ENCODE measurements at places on chromosomes 3 and 15.

DNA sequence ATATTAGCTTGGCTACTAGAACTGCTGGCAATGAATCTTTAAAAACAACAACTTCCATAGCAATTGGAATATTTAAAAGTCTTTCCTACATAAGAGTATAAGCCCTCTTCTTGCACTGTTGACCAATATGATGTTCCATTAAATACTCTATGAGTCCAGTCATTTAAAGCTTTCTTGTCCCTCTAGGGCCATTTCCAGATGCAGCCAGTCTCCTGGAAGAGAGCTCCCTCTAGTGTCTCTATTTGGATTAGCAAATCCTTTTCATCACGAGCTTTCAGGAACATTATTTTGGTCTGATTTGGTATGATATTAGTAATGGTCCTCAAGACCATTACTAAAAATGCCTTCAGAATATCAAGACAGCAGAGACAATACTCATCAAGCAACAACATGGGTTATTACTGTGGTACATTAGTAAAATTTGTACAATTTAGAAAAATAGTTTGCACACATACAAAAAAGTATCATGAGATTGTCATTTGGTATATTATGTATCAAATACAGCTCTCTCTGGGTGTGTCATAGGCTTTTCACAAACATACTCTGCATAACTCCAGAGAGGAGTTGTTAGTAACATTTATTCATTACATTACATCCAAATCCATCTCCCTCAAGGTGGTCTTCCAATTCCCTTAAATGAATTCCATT lies 101.3 kb downstream of the DPH6 start:
- peak; percentile 46 for DNase-seq

DNA sequence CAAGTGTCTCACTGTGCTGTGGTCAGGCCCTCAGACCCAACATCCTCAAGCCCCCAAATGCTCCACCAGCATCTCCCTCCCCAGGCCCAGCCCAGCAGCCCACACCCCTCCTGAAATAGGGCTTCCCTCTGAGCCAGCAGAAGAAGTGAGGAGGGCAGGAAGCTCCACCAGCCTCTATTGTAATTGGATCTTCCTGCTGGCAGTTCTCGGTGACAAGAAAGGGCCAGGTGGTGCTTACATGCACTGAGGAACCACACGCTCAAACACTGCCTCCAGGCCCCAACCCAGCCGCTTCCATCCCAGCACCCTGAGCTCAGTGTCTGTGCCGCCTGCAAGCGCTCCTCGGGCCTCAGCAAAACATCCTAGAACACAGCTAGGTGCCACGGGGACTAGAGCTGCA lies 96.7 kb downstream of the ATP10A start:
- no peak for DNase-seq

DNA sequence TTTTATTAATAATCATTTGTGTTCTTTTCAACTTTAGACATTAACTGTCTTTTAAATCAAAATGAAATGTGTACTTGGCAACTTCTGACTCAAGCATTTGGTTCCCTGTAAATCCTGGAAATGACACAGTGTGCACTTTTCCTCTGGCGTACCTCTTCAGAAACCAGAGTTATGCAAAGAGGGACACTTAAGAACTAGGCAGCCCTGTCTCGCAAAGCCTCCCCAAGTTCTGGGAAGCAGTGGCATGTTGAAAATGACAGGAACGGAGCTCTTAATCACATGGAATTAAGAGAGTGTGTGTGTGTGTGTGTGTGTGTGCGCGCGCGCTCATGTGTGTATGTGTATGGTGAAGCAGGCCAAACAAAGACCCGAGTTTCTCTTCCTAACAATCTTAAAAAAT lies 707.4 kb downstream of the MECOM start:
- no peak for DNase-seq

GRCh38 chr3:58492494-58492905 lies 604 bp downstream of the KCTD6 start:
- DNase-seq, result peak; percentile 25

DNA sequence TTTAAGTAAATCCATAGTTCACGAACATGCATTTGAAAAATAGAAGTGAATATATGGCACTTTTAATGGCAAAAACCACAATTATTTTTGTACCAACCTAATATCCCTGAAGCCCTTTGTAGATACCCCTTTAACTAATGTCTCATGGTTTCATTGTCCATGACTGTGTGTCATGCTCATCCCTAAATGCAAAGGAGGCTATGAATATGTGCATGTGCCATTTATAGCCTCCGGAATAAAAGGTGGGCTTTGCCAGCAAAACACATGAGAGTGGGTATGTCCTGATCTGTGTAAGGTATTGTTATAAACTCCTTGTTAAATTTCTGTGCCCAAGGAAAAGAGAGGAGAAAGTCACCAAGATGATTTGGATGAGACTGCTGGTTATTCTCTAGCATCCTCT lies 20.5 kb upstream of the SOX14 start:
- DNase-seq, result no peak

GRCh38 chr15:75367913-75368688 lies at the start of gene MAN2C1:
TSS of gene MAN2C1 (minus strand) at chr15:75368607. CDS start at chr15:75368583, 24 bp downstream.
- peak; percentile 95 for DNase-seq

DNA sequence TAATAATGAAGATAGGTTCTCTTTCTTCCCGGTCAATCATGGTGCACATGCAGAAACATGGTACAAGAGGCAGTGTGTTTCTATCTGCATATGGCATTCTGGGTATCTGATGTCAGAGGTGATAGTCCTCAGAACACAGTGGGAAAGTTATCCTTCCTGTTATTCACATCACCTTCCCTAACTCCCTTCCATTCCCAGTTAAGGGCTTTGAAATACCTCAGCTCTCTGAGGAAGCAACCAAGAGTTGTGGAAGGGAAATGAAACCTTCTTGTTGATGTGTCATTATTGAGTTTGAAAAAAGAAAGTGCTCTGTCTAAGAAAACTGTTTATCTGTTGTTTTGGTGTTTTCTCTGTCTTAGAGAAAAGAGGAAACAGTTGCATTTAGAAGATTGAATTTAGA lies 21.9 kb upstream of the P2RY13 start:
- DNase-seq, result no peak

DNA sequence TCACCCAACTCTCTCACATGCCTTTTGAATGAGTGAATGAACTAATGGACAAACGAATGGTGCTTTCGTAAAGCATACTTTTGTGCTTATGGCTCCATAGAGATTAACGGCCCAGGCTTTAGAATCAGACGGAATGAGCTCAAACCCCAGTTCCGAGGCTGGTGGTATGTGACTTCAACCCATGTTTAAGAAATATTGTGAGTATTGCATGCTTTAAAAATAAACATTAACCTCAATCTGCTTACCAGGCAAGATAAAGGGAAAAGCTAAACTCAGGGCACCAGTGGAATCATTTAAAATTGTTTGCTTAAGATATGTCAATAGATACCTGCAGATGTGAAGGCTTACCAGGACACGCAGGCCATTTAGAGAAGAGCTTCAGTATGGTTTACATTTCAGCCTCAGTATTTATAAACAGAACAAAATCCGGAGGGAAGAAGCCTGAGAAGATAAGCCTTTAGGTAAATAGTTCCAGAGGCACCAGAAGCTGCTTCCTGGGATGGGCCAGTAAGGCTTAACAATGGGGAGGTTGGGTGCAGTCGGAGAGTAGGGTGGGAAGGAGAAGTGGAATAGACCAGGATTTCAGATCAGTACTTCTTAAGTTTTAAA lies 186.4 kb downstream of the ADAMTS9 start:
- no peak for DNase-seq

DNA sequence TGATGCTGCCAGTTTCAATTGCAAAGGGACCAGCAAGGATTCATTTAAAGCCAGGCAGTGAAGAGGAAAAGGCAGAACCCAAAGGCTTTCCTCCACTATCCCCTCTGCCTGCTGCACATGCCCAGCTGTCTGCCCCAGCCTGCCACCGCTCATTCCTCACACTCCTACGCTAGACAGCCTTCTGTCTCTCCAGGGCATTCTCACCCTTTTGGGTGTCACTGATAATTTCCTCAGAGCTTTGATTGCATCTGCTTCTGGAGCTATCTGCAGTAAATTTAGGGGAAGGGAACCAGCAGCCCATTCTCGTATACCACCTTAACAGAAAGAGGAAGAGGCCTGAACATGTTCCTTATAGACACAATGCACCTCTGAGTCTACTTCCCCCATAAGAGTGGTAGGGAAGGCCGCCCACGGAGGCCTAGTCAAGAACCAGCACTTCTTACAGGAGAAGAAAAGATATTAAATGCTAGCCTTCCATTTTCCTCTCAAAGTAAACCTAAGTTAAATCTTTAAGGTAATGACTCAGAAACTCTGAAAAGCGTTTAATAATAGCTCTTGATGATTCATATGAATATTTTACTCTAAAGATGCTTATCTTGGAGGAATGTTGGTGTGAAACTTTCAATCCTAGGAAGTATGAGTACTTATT lies 20.9 kb downstream of the NUDT16 start:
- no peak for DNase-seq

DNA sequence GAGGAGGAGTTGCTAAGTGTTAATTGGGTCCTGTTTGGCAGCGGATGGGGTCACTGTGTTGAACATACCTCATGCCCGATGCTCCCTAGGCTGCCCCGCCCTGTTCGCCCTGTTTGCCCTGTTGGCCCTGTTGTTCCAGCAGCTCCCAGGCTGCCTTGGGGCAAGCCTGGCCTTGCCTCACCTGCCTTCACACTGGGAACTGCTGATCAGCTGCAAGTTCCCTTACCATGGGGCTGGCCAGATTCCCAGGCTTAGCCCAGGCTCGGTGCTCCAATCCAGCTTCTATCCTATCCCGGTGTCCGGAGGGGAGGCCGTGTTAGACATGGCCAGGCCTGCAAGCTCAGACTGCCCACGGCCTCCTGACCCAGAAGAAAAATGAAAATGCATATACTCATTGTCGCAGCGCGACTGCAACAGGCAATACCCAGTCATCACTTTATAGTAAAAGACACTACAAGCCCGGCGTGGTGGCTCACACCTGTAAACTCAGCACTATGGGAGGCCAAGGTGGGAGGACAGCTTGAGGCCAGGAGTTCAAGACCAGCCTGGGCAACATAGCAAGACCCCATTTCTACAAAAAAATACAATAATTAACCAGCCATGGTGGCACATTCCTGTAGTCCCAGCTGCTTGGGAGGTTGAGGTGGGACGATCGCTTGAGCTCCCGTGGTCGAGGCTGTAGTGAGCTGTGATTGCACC lies 42.9 kb upstream of the ZNF710 start:
- no peak for DNase-seq

GRCh38 chr3:149941946-149942345 lies 28.7 kb downstream of the PFN2 start:
- no peak for DNase-seq

GRCh38 chr3:43343815-43344214 lies 57.5 kb downstream of the SNRK start:
- no peak for DNase-seq

DNA sequence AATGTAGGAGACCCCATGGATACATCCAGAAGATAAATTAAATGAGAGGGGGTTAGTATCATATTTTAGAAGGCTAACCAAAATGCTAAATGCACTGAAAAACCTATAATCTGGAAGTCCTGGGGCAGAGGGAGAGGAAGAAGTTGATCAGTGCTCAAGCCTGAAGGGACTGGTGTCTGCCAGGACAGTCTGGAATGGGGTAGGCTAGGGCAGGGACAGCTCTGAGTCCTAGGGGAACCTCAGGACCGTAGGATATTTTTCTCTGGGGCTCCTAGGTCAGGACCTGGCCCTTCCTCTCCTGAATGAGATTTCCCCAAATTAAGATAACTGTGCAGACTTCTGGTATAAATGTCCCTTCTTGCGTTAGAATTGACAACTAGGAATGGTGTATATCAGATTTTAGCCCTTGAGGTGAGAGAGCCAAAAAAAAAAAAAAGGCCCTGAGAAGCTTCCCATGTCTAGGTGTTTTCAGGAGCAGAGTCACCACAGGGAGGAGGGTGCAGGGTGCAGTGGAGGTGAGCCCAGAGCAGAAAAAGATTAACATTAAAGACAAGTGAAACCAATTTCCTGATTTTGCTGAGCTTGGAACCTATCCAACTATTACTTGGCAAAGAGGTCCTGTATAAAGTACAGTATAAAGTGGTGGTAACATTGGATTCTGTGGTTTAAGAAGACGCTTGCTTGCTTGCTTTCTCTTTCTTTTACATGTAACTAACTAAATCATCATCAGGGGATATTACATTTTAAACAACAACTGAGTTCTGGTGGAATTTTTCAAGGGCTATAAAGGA lies 63.5 kb downstream of the HACD2 start:
- no peak for DNase-seq

- DNase-seq, result no peak
Measured at GRCh38 chr15:89769366-89769765, 6.8 kb upstream of the MESP2 start.

- no peak for DNase-seq
Measured at GRCh38 chr15:93612953-93613352, 523.9 kb upstream of the RGMA start.

- DNase-seq, result no peak
Measured at GRCh38 chr3:105502333-105502732, 135.6 kb downstream of the ALCAM start.

- peak; percentile 69 for DNase-seq
Measured at GRCh38 chr15:78739996-78740903, 71.0 kb downstream of the ADAMTS7 start.

- DNase-seq, result peak; percentile 73
Measured at GRCh38 chr15:78938658-78939488, 6.0 kb downstream of the CTSH start.

- DNase-seq, result no peak
Measured at GRCh38 chr3:124530916-124531315, 199.3 kb upstream of the UMPS start.

- DNase-seq, result no peak
Measured at GRCh38 chr3:164460851-164461250, 617.4 kb downstream of the SI start.

DNA sequence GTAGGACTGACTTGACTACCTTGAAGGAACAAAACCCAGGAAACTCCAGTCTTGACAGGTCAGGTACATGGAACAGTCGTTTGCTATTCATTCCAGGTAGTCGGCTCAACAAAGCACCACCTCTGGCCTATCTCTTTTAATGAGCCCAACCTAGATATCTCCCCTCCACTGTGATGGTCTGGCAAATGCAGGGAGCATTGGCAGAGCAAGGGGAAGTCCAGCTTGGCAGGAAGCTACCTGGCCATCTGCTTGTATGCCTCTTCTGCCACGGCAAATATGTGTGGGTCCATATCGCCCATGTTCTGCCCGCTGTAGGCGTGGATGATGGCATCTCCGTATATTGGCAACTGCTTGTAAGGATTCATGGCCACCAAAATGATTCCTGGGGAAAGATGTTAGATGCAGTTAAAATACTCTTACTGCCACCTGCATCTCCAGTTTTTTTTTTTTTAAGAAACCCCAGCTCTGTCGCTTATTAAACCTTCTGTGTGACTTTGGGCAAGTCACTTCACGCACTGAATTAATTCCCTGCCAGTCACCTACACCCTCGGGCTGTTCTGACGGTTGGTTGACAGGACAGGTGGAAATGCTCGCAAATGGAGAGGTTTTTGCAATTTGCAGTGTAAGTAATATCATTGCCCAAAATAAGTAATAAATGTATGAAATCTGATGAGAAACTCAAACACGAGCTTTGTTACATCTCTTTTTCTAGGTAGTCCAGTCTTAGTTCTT lies 16.8 kb downstream of the MYO5C start:
- DNase-seq, result no peak

- peak; percentile 30 for DNase-seq
Measured at GRCh38 chr15:71532994-71533393, 277.4 kb upstream of the NR2E3 start.
